ENCODE measurements at places on chromosomes 2 and 18. TPM values are rescaled to one million over a fixed set of nuclear protein-coding genes. Genes with fewer than 3 reads are reported as not detected.

Gene FN1
- polyA plus RNA-seq = 3,495 TPM

Gene FIGN
- polyA plus RNA-seq = 1.3 TPM

DNA sequence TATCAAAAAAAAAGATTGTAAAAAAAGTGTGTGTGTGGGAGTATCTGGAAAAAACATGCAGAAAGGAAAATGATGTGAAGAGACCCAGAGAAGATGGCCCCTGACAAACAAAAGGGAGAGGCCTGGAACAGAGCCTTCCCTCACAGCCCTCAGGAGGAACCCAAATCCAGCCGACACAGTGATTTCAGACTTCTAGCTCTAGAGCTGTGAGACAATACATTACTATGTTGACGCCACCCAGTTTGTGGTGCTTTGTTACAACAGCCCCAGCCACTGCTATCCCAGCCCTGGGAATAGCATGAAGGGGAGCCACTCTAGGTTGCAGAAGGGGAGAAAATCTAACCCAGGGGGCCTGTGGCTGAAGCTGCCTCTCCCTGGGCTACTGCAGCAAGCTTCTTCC is 59.0 kb upstream of the ZBTB7C start:
- H3K27me3 ChIP-seq = peaks cover 4% of the 10 kb centered on the region
- no peak for DNase-seq

DNA sequence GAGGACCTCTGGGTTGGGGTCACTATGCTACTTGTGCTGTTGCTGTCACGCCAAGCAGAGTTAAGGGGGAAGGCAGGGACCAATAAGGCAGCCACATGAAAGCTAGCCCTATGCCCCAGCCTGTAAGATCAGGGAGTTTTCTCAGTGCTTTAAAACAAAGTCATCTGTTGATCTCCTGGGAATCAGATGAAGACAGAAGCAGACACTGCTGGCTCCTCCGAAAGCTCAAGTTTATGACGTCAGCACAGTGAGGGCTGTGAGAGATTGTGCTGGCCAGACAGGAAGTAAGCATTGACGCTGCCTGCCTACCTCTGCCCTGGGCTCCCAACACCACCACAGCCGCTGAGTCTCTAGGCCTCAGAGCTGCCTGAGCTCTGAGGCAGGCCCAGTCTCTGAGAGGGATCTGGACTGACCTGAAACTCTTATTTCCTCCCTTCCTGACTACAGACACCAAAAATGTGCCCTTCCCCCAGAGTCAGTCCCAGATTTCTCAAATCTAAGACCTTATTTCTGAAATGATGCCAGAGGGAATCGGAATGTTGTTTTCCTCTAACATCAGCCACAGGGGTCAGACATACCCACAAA is 118.1 kb upstream of the EPAS1 start:
- peaks cover 13% of the 10 kb centered on the region for H3K4me1 ChIP-seq
- peak overlapping the region; percentile 86 for H3K27ac ChIP-seq
- no peaks in the 10 kb centered on the region for H3K36me3 ChIP-seq
- DNase-seq = peak; percentile 97

GRCh38 chr2:45256173-45256866 is 247.1 kb upstream of the SIX2 start:
- H3K4me3 ChIP-seq = no peak overlapping the region
- H3K36me3 ChIP-seq = no peaks in the 10 kb centered on the region
- DNase-seq = no peak
- H3K27ac ChIP-seq = no peak overlapping the region
- no peaks in the 10 kb centered on the region for H3K27me3 ChIP-seq

DNA sequence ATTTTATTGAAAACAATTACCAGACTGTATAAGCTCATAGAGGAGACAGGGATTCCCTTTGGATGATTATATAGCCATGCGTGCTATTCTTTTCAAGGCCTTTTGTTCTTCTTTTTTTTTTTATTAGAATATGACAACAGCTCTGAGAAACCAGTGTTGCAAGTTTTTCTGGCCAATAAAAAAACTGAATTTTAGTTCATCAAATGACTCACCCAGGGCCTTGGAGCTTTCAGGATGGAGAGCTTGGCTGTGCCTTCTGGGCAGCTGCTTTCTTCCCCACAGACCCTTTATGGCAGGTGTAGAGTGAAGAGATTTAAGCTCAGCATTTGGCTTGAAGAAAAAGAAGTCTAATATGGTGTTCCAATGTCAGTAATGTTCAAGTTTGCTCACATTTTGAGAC is 497.9 kb upstream of the FANCL start:
- no peaks in the 10 kb centered on the region for H3K4me1 ChIP-seq
- no peak overlapping the region for H3K4me3 ChIP-seq
- H3K36me3 ChIP-seq = no peaks in the 10 kb centered on the region
- no peak overlapping the region for H3K27ac ChIP-seq

DNA sequence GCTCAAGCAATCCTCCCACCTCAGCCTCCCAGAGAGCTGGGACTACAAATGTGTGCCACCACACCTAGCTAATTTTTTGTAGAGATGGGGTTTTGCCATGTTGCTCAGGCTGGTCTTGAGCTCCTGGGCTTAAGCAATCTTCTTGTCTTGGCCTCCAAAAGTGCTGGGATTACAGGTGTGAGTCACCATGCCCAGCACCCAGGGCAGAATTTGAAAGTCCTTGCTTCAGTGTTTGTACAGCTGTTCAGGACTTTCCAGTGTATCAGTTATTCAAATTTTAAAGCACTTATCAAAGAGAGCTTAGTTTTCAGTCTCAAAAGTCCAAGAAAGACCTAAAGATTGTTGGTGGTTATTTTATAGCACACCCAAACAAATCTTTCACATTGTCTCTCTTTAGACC is 43.6 kb upstream of the VPS54 start:
- peak; percentile 46 for DNase-seq
- H3K4me3 ChIP-seq = no peak overlapping the region
- peaks cover 10% of the 10 kb centered on the region for H3K4me1 ChIP-seq

DNA sequence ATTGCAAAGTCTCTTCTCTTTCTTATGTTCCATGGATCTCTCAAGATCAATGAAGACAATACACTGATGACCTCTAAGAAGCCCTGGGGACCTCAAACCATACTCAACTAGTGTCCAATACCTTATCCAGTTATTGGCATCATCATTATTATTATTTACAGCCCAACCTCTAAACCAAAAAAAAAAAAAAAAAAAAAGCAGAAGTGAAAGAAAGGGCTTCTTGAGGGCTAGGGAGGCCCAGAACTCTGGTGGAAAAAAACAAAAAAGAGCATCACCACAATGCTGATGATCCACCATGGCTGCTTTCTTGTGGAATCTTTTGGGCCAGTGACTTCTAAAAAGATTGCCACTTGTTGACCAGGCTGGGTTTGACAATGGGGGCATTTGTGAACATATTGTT is 324.9 kb downstream of the LPIN1 start:
- H3K4me1 ChIP-seq = no peaks in the 10 kb centered on the region
- no peaks in the 10 kb centered on the region for H3K36me3 ChIP-seq
- DNase-seq = no peak
- no peak overlapping the region for H3K4me3 ChIP-seq
- no peak overlapping the region for H3K27ac ChIP-seq

Measured in fibroblast of lung (primary cell).